Sciatic nerve (tissue), 2 donors: ENCODE measurements at places on chromosomes 6 and 20. TPM values are rescaled to one million over a fixed set of nuclear protein-coding genes. Genes with fewer than 3 reads are reported as not detected.
A peak's percentile ranks its signal among the peaks of the same experiment; 100 is the strongest.

The TNXB gene
- total RNA-seq = 423 TPM

The HUS1B gene
- 2.0 TPM for total RNA-seq

The RGS19 gene
- 10.8 TPM for total RNA-seq

The KHDRBS2 gene
- 0.31 TPM for total RNA-seq

The TFAP2C gene
- 0.31 TPM for total RNA-seq

The TCP11 gene
- total RNA-seq = not detected

The AVP gene
- total RNA-seq = not detected

DNA sequence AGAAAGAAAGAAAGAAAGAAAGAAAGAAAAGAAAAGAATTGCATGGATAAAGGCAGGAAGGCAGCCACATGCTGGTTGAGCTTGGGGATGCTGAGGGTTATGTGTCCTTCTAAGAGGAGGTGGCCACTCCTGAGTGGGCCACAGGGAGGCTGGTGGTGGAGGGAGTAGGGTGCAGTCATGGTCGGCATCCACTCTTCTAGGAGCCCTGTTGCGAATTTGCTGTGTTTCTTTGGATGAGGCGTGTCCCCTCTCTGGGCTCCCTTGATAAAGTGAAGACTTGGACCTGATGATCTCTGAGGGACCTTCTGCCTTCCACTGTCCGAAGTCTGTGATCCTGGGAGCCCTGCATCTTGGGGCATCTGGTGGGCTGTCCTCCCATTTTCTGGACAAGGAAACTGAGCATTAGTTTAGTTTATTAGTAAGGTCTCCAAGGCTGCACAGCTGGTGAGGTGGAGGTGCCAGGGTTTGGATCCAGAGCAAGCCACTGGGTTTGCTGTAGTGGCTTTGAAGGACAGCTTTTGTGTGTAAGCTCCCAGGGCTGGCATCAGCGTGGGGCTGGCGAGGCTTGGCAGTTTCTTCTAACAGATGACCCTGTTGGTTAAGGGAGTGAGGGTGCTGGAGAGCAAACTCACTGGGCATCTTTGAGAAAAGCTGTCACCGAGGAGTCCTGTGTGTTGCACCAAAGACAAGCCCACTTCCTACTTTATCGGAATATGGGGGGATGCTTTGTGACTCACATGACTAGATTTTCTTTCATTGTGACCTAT, 4.3 kb downstream of the DLGAP4 start:
- DNase-seq = no peak

DNA sequence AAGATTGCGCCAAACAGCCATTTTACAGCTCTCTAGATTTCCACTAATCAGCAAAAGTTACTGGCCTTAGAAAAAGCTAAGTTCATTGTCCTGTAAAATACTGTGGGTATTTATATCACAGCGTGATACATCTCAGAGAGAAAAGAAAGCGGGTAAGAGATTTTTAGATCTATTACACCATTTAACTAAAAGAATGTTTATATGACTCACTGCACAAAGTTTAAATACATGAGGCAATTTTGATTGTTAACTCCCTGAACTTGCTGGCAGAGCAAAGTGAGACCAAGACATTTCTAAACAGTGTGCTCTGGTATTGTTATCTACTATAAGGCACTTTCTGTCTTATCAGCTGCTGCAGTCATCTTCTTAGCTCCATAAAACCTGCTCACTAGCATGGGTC, 314.3 kb downstream of the EPHA7 start:
- DNase-seq = no peak

GRCh38 chr6:6622501-6622900, 34.0 kb downstream of the LY86 start:
- DNase-seq = no peak

DNA sequence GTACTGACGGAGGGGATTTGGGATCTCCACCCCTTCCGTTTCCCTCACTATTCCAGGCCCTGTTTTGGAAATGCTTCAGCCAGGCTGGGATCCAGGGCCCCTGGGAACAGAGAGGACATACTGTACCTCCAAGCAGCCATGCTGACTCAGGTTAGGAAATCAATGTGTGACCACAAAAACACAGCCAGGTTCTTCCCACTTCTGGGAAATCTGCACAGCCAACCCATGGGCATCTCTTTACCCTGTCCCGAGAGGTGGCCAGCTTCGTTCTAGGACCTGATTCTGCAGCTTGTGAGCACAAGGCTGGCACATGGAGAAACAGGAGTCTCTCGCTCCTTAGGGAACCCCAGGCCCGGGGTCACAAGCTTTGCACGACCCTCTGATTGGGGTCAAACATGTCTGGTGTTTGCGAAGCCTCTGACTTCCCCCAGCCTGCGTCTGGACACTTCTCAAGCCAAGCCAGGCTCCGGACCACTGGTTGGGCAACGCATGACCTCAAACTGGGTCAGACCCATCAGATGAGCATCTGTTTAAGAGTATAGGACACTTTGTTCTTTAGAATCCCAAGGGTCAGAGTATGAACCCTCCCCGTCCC, 8.3 kb upstream of the TTPAL start:
- DNase-seq = no peak

- no peak for DNase-seq
Observed at GRCh38 chr6:158016571-158017383, 35.1 kb downstream of the SYNJ2 start.

GRCh38 chr6:32195652-32195901, 3.1 kb upstream of the GPSM3 start:
- peak; percentile 100 for DNase-seq

DNA sequence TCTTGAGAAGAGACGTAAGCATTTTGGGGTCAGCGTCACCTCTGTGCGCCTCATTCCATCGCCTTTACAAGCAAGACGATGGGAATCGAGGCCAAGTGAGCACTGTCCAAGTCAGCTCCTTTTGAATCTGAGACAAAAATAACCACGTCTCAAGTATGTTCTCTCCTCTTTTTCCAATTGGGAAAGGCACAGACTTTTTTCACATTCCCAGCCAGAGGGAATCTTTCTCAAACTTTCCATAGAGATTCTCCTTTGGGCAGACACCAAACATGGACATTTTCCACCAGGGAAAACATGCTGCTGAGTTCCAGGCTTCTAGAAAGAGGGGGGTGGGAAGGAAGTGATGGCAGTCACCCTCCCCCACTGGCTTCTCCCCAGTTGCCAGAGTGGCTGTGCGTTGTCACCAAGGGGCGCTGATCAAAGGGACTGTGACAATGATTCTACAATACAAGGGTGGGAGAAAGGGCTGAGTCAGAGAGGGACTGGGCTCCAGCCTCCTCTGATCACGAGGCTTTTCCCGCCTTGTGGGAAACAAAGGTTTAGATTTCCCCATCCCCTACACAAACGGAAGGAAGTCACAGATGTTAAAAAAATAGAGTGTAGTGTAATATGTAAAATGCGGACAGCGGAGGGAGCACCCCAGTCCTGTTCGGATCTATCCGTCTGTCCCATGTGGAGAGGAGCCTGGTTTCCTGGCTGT, 281.9 kb upstream of the RNF24 start:
- DNase-seq = no peak

DNA sequence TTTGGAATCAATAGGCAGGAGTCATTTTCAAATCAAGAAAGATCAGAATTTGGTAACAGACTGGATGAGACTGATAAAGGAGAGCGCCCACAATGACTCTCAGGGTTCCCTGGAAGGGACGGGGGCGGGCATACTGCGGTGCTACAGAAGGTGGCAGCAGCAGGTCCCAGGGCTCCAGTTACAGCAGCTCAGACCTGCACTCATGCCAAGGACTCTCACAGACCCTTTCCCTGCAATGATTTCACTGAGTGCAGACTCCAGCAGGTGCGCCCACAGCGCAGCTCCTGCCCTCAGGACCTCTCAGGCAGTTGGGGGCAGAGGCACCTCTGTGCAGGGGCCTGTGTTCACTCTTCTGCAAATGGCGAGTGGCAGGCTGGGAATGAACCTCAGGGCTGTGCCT, 359.8 kb downstream of the ZFAND3 start:
- DNase-seq = peak; percentile 42

- no peak for DNase-seq
Observed at GRCh38 chr6:56328728-56329090, 81.3 kb upstream of the COL21A1 start.

DNA sequence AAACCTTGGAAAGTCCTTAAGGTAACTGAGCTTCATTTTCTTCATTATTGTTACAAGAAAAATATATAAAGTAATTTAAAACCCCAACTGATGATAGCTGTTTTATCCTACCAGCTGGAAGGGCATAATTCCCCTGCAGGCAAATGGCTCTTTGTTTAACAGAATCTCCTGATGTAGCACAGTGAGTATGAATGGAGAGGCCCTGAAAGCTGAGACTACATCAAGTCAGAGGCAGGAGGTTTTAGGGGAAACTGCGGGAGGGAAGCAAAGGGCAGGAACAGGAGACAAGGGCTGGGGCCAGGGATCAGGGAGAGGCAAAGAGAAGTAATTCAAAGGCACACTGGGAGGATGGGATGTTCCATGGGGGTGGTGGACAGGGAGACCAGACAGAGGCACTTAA, 119.0 kb upstream of the LRFN2 start:
- no peak for DNase-seq

- DNase-seq = no peak
Observed at GRCh38 chr6:96909811-96910210, 12.1 kb upstream of the NDUFAF4 start.

GRCh38 chr6:10824297-10824696, 14.0 kb downstream of the MAK start:
- DNase-seq = no peak

GRCh38 chr6:46895930-46896329, 25.8 kb downstream of the ADGRF5 start:
- DNase-seq = no peak

DNA sequence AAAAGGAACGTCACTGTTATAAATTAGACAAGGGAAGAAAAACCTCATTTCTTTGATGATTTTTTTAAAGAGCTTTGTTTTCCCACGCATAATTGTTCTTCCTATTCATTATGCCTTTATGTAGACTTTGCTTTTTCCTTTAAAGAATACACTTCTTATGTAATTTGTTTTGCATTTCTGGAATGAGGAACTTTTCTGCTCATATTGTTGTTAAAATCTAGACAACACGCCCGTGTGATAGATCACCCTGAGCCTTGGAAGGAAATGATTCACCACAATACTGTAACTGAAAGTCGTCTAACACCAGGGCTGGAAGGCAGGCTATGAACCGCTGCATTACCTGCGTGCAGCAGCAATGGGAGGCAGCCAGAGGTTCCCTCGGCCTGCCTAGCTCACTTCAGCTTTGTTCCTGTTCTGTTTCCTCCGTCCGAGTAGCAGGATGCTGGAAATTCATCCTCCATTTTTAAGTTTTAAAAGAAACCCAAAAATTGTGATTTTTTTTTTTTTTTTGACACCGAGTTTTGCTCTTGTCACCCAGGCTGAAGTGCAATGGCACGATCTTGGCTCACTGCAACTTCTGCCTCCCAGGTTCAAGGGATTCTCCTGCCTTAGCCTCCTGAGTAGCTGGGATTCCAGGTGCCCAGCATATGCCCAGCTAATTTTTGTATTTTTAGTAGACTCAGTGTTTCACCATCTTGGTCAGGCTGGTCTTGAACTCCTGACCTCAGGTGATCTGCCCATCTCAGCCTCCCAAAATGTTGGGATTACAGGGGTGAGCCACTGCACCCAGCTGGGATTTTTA, 49.6 kb upstream of the ZNF217 start:
- DNase-seq = no peak

DNA sequence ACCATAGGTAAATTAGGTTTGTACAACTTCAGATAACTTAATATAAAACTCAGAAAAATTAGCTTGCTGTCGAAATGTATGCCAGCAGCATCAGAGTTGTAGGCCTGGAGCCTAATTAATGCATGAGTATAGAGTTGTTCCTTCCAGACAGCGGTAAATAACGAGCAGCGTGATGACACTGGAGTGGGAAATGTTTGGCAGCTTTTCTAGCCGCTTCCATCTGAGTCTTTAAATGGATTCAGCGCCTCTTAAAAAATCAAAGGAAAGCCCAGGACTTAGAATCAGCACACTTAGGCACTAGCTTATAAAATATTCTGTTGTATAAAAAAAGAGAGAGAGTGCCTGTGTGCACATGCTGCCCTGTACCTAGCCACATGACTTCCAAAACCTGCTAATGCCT, 43.7 kb upstream of the SYNJ2 start:
- DNase-seq = no peak

DNA sequence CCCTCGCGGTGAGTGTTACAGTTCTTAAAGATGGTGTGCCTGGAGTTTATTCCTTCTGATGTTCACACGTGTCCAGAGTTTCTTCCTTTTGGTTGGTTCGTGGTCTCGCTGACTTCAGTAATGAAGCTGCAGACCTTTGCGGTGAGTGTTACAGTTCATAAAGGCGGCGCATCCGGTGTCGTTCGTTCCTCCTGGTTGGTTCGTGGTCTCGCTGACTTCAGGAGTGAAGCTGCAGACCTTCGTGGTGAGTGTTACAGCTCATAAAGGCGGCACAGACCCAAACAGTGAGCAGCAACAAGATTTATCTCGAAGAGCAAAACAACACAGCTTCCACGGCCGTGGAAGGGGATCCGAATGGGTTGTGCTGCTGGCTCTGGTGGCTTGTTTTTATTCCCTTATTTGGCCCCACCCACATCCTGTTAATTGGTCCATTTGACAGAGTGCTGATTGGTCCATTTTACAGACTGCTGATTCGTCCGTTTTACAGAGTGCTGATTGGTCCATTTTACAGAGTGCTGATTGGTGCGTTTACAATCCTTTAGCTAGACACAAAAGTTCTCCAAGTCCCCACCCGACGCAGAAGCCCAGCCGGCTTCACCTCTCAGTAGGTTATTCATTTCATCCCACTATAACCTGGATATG, 48.2 kb upstream of the ARG1 start:
- DNase-seq = no peak

DNA sequence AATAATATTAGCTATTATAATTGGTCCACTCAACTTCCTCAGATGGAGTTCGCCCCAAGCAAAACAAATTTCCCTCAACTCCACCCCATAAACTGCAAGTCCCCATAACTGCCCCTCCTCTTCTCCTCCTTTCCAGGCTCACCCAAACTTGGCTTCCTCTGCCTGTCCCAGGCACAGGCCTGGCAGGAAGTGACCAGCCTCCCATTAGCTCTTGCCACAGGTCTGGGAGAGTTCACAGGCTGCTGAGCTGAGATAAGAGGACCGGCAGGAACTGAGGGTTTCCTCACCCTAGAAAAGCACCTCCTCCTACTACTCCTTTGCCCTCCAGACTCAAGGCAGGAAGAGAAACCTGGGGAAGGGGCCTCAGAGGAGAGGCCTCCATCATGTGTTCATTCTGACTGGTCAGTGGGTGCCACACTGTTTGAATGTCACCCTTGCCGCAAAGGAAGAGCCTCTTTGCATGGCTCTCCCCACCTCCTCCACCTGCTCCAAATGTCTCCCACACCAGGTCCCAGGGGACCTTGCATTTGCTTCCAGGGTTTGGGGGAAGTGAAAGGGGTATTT, 24.5 kb upstream of the SMIM29 start:
- no peak for DNase-seq

GRCh38 chr6:63340351-63340750, 20.6 kb upstream of the LGSN start:
- DNase-seq = no peak

DNA sequence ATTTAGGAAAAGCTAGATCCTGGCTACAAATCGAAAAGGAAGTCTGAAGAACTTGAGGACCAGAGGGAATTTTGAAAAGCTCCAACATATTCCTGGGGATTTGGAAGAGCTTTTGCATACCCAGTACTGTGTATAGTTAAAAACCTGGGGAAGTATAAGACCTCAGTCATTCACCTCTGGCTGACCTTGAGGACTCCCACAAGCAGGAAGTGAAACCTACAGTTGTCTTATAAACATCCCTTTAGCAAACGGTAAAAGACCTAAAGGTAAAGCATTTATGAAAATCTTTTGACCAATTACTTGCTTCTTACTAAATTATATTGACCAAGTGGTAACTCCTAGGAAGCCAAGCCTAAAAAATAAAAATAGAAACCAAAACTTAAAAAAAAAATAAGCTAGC, 175.0 kb downstream of the HAO1 start:
- no peak for DNase-seq
